Omental fat pad (tissue), 4 donors: ENCODE measurements at places on chromosomes 1 and 21.

- no peak for DNase-seq
Observed at GRCh38 chr1:57307392-57308170, 116.3 kb downstream of the DAB1 start.

DNA sequence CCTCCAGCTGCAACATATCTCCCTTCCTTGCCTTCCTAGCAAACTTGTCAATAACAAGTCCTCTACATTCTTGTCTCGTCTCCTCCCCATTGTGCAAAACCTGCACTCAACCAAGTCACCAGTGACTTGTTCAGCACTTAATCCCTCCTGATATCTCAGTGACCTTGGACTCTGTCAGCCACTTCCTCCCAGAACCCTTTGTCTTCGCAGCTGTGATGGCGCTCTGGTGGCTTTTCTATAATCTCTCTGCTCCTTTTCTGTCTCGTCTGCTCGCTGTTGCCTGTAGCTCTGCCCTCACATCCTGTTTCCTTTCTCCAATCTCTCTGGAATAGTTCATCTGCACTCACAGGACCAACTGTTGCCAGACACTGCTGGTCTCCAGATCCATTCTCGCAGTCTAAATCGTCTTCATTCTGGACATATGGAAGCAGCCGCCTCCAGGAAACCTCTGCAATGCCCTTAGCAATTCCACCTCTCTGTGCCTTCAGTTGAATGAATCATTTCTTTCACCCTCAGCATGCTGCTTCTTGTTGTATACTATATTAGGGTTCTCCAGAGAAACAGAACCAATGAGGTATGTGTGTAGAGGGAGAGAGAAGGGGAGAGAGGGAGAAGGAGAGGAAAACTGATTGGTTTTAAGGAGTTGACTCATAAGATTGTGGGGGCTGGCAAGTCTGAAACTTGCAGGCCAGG lies 17.4 kb upstream of the IFNAR2 start:
- DNase-seq = no peak

DNA sequence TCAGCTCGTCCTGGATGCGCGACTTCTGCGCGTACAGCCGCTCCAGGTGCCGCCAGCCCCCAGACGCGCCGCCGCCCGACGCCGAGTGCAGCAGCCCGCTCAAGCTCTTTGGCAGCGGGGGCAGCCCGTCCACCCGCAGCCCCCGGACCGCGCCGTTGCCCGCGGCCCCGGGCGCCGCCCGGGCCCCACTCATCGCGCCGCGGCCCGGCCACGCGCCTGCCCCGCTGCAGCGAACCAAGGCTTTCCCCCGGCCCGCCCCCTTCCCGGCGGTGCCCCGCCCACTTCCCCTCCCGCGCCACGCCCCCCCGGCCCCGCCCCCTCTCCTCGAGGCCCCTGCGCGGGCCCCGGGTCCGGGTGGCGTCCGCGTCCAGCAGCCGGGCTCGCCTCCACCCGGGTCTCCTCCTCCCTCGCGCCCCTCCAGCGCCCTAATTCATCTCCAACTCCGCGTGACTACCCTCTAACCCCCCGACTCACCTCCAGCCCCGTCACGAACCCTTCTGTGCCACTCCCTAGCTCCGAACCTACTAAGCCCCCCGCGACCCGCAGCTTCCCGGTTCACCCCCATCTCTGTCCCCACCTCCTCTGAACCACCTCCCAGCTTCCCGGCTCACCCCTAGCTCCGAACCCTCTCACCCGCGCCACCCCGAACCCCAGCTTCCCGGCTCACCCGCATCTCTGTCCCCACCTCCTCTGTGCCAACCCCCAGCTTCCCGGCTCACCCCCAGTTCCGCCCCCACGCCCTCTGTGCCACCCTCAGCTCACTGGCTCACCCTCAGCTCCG lies at the start of gene FAM89A:
Gene FAM89A, minus strand, starts transcription at position 236 of the 781 bp plus-strand sequence. Its CDS starts 43 bp downstream, at position 193.
- no peak for DNase-seq

- no peak for DNase-seq
Observed at GRCh38 chr1:9801909-9802308, 21.9 kb downstream of the CLSTN1 start.

GRCh38 chr1:68624233-68624632 lies 127.4 kb upstream of the DEPDC1 start:
- DNase-seq = no peak

- no peak for DNase-seq
Observed at GRCh38 chr1:81549588-81550127, 251.1 kb upstream of the ADGRL2 start.

DNA sequence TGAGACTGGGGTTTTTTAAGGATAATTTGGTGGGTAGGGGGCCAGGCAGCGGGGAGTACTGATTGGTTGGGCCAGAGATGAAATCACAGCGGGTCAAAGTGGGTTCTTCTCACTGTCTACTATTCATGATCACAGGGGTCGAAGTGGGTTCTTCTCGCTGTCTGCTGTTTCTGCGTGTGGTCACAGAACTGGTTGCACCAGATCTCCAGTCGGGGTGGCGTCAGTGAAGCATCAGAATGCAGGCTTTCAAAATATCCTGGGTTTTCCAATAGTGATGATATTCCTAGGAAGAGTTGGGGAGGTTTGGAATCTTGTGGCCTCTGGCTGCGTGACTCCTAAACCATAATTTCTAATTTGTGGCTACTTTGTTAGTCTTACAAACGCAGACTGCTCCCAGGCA lies 45.1 kb downstream of the TRPM2 start:
- DNase-seq = no peak

- DNase-seq = no peak
Observed at GRCh38 chr1:211587123-211587522, 8.2 kb upstream of the SLC30A1 start.

GRCh38 chr1:162570718-162571117 lies 9.2 kb downstream of the UAP1 start:
- DNase-seq = no peak

DNA sequence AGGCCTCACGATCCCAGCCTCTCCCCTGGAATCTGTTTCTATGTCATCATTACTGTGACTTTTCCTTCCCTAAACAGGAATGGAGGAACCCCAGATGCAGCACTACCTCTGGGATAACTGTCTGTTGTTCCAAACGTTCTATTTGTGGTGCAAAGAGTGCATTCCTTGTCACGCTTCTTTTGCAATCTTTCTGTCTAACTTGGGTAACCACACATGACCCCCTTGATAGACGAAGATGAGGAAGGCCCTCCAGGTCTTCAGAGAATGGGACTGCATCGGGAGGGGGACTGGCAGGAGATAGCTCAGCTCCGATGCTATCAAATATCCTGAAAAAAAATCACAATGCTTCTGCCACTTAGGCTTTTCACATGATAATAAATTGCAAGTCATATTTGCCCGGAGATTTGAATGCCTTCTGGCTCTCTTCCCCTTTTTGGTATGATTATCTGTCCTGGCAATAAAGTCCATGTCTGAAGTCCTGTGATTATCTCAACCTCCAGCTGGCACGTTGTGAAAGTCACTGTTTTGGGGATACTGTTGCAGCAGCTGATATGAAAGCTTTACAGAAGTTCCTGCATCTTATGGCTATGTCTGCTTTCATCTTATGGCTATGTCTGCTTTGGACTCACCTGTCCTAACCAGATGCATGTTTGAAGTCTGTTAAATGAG lies 148.7 kb upstream of the LMO4 start:
- no peak for DNase-seq

- DNase-seq = no peak
Observed at GRCh38 chr1:50704126-50704525, 255.9 kb downstream of the FAF1 start.

DNA sequence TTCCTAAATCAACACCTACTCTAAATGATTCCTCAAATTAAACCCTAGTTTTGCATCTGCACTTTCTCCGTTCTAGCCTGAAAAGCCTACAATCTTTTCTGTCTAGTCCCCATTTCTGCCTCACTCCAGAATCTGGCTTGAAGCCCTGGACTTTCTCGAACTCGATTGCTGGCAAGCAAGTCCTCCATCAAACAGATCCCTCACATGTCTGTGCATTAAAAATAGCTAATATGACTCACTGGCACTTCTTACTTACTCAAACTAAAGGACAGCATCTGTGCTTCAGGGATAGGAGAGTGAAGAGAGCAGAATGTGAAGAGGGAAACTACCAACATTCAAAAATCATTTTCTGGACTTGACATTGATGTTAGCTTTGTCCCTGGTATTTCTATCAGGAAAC lies 51.8 kb upstream of the CXADR start:
- DNase-seq = no peak

DNA sequence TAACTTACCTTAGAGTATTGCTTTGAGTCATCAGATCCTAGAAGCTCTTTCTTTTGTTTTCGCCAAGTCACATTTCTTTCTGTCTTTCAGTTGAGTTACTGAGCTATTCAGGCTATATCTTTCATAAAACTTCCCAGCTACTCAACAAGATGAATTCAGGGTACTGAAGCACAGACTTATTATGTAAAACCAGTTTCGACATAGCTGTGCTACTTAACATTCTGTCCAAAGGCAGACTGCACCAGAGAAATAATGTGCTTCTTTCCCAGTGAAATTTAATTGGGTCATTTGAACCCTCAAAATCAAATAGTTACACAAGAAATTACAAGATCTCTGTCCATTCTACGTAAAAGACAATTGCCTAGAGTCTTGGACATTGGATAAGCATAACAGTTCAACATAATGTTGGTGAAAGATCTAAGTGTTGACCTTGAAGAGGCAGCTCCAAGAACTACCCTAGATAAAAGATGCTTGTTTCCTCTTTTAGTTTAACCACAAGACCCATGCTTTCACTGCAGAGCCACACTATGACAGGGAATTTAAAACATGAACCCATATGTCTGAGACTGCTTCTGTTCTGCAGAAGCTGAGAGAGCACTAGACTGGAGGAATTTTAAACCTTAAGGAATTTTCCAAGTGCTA lies 163.2 kb downstream of the LRRC40 start:
- DNase-seq = no peak

DNA sequence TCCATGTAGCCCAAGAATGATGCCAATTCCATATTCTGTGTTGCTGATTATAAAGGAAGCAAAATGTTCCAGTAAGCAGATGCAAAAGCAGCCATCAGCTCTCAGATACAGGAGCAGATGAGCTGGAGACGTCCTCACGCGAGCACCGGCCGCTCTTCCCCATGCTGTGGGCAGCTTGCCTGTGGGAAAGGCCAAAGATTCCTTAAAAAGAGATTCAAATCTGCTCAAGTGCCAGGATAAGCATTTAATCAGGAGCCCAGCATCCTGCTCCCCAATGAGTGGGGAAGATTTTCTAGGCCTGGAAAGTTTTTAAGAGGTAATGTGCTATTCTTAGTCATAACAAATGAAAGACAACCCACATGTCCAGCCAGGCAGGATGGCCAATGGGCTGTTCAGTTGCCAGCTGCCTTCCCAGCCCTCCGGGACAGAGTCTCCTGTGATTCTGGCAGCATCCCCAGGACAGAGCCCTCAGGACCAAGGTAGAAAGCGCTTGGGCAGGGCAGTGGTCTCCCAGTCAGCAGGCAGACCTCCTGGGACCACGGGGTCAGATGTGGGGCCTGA lies 108.2 kb upstream of the TMPRSS2 start:
- no peak for DNase-seq

DNA sequence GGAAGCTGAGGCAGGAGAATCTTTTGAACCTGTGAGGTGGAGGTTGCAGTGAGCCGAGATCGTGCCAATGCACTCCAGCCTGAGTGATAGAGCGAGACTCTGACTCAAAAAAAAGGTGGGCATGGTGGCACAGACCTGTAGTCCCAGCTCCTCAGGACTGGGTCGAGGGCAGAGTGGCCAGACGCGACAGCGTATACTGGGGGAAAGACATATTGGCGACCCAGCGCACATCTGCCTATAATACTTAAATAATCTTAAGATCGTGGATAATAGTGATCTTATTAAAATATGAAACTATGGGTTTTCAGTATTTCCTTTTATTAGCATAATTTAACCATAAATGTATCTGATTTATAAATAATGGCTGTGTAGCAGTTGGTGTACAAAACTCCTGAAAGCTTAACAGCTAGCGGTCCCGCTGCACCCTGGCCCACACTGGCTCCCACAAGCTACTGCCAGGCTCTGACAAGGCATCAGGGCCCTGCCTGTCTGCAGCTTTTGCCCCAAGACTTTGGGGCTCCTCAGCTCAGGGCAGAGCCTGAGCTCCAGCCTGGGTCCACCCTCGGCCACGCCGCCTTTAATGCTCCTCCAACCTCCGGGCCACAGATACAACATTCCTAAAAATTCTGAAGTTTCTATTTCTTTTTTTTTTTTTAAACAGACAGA lies 2.7 kb upstream of the AURKAIP1 start:
- DNase-seq = no peak

DNA sequence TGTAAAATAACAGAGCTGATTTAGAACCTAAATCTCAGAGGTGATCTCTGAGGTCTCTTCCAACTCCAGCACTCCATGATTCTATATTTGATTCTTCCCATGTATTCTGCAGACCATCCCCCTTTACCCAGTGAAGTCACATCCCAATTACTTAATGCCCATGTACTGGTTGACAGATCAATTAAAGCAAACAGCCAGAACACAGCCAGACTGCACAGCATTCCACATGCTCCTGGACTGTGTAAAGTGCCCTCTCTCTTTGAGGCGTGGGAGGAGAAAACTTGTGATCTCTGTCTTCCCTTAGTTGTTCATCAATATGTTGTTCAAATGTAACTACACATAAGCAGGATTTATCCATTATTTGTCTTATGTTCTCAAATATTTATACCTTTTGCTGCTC lies 18.1 kb downstream of the NOS1AP start:
- DNase-seq = no peak

DNA sequence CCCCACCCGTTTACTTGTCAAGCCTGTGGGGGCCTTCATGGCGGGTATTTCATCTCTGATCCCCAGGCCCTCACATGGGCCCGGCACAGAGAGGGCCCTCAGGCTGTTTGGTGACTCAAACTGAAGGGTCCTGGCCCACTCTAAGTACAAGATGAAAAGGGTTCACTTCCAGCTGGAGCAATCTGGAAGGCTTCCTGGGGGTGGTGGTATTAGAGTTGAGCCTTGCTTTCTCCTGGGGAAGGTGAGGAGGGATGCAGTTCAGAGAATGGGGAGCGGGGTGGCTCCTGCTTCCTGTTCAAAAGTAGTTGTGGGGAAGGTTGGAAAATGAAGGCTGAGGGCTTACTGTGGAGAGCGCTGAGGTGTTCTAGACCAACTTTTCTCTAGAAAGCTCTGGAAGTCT lies 47.7 kb downstream of the DHRS3 start:
- DNase-seq = no peak

DNA sequence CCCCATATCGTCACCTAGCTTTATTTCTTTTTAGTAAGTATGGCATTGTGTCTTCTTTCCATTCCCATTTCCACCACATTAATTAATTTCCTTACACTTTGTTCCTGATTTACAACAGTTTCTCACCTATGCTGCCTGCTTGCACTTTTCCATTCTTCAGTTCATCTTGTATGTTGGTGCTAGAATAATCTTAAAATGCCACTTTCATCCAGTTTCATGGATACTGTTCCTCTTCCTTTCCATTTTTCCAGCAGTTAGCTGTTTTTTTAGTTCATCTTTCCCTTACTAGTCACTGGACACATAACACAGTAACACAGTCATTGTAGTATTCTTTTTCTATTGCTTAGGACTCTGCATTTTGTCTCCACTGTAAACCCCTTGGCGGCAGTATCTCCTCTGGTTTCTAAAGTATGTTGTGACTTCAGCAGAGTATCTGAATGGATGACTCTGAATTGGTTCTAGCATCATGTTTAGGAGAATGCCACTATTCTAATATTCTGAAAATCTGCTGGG lies 2.1 kb downstream of the CDC7 start:
- DNase-seq = no peak

GRCh38 chr1:43531906-43532584 lies 1.4 kb downstream of the PTPRF start:
- no peak for DNase-seq
